ENCODE measurements at places on chromosomes 2 and 18.

GRCh38 chr2:224039770-224040440 is 819 bp upstream of the SERPINE2 start:
- no peak for DNase-seq

- DNase-seq, result no peak
Observed at GRCh38 chr2:181812106-181812743, 79.3 kb upstream of the ITPRID2 start.

DNA sequence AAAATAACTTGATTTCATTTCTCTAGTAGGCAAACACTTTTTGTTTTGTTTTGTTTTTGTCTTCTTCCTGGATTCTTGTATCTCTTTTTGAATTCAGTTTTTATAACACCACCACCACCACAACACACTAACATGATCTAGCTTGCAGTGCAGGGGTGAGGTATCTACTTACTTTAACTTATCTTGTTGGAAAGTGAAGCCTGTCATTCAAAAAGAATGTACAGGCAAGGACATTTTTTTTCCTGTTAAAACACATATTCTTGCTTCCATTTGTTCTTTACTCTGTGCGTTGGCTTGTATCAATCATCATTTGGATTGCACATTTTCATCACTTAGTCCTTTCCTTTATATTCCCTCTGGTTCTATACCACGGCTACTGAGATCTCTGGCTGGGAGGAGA is 824.2 kb downstream of the PLCL1 start:
- no peak for DNase-seq

DNA sequence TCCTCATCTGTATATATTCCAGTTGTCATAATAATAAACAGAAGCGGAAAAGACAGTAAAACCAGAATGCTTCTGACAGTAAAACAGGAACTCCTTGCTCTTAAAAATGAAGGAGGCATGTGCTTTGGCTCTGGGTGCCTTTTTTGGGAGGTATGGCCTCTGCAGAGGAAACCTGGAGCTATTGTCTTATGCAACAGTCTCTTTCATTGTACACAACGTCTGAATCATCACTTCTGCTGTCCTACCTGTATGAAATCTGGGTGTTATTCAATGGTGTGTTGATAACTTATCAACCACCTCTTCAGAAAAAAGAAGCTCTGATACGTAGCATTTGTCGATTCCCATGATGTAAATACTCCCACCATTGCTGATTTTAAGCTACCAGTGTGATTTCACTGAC is 64.8 kb downstream of the CDCA7 start:
- DNase-seq, result no peak

- DNase-seq, result no peak
Observed at GRCh38 chr2:16475586-16475985, 190.0 kb downstream of the CYRIA start.

GRCh38 chr2:11329776-11330175 is 14.7 kb downstream of the ROCK2 start:
- no peak for DNase-seq

DNA sequence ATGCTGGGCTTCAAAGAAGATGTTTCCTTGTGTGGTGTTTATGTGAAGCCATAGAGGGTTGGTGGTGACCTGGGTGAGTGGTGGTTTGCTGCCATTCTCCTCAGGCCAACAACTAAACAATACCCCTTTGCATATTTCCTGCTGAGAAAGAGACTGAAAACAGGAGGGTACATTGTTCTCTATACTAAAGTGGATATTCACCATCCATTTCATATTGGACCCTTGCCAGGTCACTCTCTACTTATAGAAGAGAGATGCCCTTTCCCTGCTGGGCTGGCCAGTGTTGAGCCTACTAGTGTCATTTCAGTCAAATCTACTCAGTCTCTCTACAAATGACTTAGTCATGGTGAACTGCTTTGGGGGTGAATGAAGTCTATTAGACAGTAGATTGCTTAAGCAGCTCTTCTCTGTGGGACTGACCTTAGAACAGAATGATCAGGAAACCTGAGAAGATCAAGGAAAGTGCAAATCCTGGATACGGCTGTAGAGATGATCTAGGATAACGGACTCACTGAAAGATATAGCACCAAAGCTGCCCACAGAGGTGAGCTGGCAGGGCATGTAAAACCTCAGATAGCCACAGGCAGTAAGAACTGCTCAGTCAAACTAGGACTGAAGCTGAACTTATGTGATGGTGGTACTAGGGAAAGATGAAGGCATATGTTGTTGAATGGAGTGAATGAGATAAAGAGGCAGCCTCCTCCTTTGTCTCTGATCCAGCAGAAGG is 154.9 kb downstream of the MYO3B start:
- DNase-seq, result no peak

GRCh38 chr2:75545387-75545786 is 15.4 kb downstream of the EVA1A start:
- no peak for DNase-seq

Data from NCI-H524 treated with DMSO at 0.1 percent for 48 hours (cell line).